NCI-H510A treated with DMSO at 0.1 percent for 48 hours (cell line): ENCODE measurements at places on chromosomes 6 and 20.

GRCh38 chr6:25709761-25710160 lies 44.8 kb upstream of the SLC17A4 start:
- DNase-seq = no peak

- DNase-seq = no peak
Observed at GRCh38 chr20:6612606-6612923, 154.9 kb upstream of the BMP2 start.

GRCh38 chr6:33313105-33313708 lies 671 bp downstream of the TAPBP start:
- peak; percentile 73 for DNase-seq

DNA sequence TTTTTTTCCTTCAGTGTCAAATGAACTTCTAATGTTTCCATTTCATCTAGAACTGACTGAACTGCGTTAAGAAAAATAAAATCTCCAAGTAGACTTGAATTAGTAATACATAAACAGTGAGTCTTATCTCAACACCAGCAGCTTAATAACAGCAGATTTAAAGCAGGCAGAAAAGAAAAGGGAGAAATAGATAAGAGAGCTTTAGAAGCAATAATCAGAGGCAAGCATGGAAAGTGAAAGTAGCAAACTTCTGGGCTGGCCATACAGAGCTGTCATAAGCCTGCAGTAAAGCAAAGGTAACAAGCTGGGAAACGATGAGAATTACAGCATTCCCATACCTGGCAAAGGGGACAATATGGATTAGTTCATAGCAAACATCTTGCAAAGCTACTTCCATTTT lies 16.9 kb upstream of the ANGPT4 start:
- no peak for DNase-seq

- no peak for DNase-seq
Observed at GRCh38 chr6:38678178-38678760, 24.7 kb downstream of the GLO1 start.

DNA sequence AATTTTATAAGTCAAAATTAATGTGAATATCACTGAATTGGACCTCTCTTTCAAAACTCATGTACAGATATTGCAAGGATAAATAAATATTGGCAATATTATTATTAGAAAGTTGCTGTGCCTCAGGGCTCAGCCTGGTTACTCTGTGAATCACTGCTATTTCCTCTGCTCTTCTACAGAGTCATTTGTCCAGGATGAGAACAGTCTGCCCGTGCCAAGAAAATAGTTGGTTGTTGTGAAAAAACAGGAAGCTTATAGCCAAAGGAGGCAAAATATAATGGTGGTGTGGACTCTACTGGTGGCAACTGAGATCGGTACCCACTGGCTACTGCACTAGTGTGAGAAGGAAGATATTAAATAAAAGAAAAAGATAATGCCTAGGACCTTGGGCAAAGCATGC lies 93.6 kb downstream of the RIMS1 start:
- DNase-seq = no peak

GRCh38 chr6:158907931-158908330 lies 88.8 kb upstream of the EZR start:
- DNase-seq = no peak
